ENCODE measurements at places on chromosomes 11 and 22.

DNA sequence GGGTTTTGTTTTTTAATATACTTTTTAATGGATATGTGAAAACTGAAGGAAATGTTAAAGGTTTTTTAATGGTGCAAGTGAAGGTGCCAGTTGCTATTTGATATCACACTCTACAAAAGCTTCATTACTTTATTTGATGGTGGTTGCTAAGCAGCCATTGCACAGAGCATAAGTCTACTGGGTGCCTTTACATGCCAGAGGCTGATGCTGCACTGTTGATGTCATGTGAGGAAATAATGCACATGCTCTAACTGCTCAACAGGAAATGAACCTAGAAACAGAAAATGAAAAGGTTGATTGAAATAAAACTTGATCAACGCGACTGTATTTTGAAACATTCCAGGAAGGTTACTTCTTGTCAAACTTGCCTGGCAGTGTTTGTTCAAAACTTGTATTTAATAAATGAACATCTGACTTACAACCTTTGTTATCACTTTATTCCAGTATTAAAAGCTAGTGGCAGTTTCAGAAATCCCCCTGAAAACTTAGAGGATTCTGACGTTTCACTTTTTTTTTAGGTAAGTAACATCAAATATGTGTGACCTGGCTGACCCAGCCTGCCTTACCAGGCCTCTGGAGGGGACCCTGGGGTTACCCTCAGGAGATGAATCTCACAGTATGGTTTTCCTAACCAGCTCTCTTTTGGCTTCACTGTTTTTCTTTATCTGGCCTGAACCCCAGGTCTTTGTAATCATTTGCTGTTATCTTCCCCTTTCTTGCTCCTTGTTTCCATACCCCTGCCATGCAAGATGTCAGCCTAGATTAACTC lies 2.4 kb upstream of the ATP5MG start:
- no peak for DNase-seq

DNA sequence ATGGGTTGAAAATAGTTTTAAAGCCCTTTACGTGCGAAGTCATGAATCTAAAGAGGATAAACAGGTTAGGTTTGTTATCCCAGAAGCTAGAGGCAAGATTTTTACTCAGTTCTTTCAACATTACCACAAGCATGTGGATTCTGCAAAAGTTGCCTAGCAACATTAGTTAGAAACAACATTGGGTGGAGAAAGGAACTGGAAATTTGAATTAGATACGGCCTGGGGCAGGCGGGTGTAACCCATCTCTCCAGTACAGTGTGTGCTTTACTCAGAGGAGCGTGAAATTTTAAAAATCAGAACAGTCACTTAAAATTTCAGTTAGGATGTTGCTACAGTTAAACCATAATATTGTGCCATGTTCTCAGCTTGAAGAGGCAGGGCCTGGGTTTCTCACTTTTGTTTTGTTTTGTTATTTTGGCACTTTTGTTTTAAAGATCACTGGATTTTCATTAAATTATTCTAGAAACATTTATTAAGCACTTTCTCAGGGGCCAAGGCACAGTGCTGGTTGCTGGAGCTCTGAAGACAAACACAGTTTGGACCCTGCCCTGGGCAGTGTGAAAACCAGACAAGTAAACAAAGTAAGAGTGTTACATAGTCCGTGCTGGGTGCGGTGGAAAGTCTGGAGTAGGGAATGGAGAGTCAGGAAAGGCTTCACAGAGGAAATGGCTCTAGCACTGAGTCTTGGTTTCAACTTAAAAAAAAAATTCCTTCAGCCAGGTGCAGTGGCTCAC lies 4.4 kb upstream of the WEE1 start:
- no peak for DNase-seq

DNA sequence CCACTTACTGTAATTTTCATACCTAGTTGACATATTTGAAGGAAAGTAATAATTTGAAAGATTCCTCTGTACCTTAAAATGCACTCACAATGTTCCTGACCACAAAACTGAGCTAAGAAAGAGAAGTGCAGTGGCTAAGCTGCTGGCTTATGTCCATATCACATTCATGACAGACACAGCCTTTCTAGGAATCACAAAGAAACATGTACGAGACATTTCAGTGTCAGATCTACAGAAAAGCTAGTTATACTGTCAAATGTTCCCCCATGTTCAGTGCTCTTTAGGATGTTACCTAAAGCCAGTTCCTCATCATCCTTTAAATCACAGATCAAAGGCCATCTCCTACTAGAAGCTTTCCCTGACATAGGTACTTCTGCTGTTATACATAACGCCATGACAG lies 142.2 kb upstream of the C11orf58 start:
- no peak for DNase-seq

GRCh38 chr11:126879516-126879915 lies 121.1 kb downstream of the KIRREL3 start:
- DNase-seq = no peak

DNA sequence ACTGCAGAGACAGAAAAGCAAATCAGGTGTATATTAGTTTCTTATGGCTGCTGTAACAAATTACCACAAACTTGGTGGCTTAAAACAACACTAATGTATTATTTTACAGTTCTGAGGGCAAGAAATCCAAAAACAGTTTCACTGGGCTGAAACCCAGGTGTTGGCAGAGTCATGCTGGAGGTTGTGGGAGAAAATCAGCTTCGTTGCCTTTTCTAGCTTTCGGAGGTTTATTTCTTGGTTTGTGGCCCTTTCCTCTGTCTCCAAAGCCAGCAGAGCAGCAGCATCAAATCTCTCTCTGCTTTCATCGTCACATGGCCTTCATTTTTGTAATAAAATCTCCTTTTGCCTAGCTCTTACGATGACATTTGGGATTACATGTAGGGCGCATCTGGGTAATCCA lies 33.0 kb upstream of the OR6M1 start:
- no peak for DNase-seq

GRCh38 chr11:48109046-48109666 lies 107.5 kb upstream of the OR4B1 start:
- no peak for DNase-seq

DNA sequence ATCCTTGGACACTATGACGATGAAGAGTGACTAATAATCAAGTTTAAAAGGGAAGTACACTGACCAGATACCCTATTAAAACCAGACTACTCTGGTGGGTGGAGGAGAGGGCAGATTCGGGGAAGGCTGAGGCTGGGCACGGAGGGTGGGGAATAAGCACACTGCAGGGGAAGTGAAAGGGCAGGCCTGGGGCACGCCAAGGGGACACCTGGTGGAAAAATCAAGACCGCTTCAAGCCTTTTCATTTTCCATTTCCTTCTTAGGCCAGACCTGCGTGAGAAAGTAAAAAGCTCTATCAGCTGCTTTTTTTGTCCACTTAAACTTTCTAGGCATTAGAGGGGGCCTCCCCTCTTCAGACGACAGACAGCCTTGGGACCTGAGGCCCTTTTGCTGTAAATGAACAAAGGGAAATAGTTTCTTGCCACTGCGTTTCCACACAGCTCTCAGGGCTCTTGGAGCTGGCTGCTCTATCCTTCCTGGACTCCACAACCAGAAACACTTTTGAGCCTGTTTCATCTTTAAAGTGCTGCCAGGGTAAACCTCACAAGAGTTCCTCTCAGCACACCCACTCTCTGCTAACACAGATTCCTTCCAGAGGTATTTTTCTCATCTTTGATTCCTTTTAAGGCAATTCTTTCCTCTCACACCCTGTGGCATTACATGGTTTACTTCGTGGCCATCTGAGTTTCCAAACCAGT lies 25.0 kb upstream of the SERPIND1 start:
- DNase-seq = no peak

DNA sequence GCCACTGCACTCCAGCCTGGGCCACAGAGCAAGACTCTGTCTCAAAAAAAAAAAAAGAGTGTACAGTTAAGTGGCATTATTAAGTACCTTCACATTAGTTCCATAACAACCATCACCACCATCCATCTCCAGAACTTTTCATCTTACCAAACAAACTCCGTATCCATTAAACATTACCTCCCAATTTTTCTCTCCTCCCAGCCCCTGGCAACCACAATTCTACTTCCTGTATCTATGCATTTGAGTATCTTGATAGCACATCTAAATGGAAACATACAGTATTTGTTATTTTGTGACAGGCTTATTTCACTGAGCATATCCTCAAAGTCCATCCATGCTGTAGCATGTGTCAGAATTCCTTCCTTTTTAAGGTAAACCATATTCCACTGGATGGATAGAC lies 46.8 kb downstream of the DGCR2 start:
- DNase-seq = no peak

- DNase-seq = no peak
Observed at GRCh38 chr11:6646918-6647679, 8.5 kb downstream of the DCHS1 start.

- DNase-seq = peak; percentile 27
Observed at GRCh38 chr11:128053981-128054931, 533.1 kb downstream of the ETS1 start.

- peak; percentile 61 for DNase-seq
Observed at GRCh38 chr11:789943-790342, at the start of gene CEND1. TSS of gene CEND1 (minus strand) at chr11:790090. CDS start at chr11:788576, 1,514 bp downstream.

DNA sequence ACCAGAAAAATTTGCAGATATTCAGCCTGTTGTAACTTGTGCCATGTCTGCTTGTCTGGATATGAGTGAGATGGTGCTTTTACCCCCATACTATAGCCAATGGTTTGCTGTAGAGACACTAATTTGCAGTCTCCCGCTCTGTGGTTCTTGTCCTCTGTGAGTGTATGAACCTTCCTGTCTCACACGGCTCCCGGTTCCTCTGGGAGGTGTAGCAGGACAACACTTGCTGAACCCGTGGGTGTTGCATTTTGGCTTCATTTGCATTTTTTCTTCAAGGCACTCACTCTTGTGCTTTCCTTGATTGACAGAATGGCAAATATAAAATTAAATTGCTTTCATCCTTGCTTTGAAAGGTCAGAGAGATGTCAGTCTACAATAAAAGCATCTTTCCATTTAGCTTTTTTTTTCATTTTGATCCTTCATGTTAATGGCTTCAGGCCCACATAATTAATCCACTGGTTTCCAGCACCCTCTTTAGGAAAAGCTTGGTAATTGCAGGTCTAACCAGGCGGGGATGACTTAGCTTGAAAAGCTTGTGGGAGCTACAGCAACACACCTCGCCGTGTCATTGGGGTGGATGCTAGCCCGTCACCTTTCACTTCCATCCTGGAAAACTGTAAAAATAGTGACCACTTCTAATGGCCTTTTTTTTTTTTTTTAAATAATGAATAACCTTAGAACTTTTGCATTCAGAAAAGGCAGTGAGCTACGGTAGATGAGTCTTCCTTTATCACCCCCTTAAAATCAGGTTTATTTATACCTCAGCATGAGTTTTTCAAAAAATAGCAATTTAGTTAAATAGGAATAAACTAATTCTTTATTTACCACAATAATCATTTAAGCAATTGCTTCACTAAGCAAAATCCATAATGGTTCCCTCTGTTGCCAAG lies 27.4 kb upstream of the ST14 start:
- DNase-seq = peak; percentile 32

GRCh38 chr11:36056160-36056751 lies 112.4 kb downstream of the LDLRAD3 start:
- no peak for DNase-seq

DNA sequence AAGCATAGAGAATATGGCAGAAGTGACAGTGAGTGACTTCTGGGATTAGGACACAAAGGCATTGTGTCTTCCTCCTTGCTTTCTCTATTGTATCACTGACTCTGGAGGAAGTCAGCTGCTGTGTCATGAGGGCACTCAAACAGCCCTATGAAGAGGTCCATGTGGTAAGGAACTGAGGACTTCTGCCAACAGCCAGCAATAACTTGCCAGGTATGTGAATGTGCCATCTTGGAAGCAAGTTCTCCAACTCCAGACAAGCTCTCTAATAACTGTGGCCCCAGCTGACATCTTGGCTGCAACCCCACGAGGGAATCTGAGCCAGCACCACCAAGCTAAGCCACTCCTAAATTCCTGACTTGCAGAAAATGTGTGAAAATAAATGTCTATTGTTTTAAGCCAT lies 83.6 kb upstream of the ZBED5 start:
- no peak for DNase-seq

- no peak for DNase-seq
Observed at GRCh38 chr22:20761536-20761935, 12.4 kb upstream of the SERPIND1 start.

DNA sequence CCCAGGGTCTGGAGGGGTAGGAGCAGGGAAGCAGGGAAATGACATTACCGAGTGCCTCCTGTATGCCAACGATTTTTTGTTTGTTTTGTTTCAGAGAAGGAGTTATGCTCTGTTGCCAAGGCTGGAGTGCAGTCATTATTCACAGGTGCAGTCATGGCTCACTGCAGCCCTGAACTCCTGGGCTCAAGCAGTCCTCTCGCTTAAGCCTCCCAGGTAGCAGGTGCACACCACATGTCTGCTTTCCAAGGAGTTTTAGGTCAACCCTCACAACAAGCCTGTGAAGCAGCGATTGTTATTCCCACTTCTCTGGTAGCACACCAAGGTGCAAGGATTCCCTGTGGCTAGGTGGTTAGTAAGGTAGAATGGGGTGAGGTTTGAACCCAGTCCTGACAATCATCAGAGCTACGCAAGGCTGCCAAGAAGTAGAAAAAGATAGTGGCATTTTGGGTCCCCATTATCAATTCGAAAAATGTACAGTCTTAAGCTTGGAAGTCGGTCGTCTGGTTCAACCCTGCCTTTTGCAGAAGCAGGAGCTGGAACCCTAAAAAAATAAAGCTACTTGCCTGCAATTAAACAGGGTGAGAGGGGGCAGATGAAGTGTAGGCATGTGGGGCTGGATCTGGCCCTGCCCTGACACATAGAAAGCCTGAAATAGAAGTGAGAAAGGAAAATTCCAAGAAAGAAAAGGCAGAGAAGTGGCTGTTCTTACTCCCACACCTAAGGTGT lies 9.1 kb downstream of the UCP3 start:
- no peak for DNase-seq

DNA sequence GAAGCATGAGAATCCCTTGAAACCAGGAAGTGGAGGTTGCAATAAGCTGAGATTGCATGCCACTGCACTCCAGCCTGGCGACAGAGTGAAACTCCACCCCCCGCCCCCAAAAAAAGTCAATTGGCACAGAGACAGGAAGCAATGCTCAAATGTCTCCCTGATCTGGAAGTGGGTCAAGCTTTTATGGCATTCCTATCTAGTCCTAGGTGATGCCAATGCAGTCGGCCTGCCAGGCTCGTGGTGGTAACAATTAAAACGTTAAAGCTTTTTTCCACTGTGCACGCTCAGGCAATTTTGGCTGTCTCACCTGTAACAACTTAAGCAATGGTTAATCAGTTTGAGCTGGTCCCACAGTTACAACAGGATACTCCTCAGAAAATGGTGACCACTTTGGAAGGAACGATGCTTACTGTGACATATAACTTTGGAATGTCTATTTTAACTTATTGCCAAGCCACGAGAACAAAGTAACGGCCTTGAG lies 18.9 kb upstream of the PISD start:
- no peak for DNase-seq

- no peak for DNase-seq
Observed at GRCh38 chr11:115919341-115920091, 415.3 kb upstream of the CADM1 start.

DNA sequence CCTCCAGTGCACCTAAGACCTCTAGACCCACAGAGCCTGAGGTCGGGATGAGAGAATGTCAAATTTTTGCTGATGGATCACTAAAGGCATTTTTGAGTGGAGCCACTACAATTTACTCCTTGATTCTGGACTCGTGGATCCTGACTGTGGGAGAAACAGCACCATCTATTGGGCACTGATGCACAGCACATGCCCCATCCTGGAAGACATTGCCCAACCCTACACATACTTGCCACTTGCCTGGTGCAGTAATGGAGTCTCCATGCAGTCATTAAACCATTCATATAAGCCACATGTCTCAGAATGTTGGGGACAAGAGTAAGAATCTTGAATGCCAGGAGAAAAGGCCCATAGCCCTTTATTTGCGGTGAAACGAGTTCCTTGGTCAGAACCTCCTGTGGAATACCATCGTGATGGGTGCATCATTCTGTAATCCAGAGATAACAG lies 103.9 kb downstream of the GGTLC2 start:
- DNase-seq = peak; percentile 50

- no peak for DNase-seq
Observed at GRCh38 chr11:69051381-69052342, 2.9 kb downstream of the TPCN2 start.

Measured in activated CD4-positive, alpha-beta T cell treated with anti-CD3 and anti-CD28 coated beads, Interleukin-2, amount 50 U/mL, for 48 hours (primary cell).